Activated T-cell treated with anti-CD3 and anti-CD28 coated beads, Interleukin-2, amount 50 U/mL, for 72 hours (primary cell): ENCODE measurements at places on chromosomes 16 and 17. TPM values are rescaled to one million over a fixed set of nuclear protein-coding genes. Genes with fewer than 3 reads are reported as not detected.

STAT3 gene
- total RNA-seq, result 380 TPM

SSTR5 gene
- total RNA-seq, result not detected

DNA sequence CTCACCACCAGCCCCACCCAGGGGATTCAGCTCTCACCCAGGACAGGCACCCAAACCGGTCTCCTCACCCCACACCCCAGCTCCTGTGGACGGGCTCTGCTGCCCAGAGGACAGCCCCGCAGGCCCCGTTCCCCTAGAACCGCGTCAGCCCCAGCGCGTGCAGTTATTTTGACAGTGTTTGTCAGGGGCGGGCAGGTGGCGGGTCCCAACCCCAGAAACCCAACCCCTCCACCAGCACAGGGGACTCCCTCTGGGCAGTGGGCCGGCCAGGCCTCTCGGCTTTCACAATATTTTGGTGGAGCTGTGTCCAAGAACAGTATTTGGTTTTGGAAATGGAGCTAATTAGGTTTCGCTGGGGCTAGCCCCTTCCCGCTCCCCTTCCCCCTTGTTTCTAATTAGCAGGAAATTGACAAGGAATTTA is 44.8 kb downstream of the BAHCC1 start:
- H3K27me3 ChIP-seq, result no peaks in the 10 kb centered on the region
- DNase-seq, result no peak
- no peaks in the 10 kb centered on the region for H3K36me3 ChIP-seq
- no peak overlapping the region for H3K4me3 ChIP-seq
- H3K4me1 ChIP-seq, result peaks cover 5% of the 10 kb centered on the region
- no peak overlapping the region for H3K27ac ChIP-seq

GRCh38 chr16:57253466-57253865 is 8.4 kb downstream of the ARL2BP start:
- H3K4me1 ChIP-seq, result peaks cover 8% of the 10 kb centered on the region
- no peaks in the 10 kb centered on the region for H3K27me3 ChIP-seq
- no peak overlapping the region for H3K4me3 ChIP-seq
- peaks cover 15% of the 10 kb centered on the region for H3K36me3 ChIP-seq
- H3K27ac ChIP-seq, result no peak overlapping the region
